Activated T-cell treated with anti-CD3 and anti-CD28 coated beads for 4 hours (primary cell): ENCODE measurements at places on chromosomes 2 and 18.

GRCh38 chr18:29840089-29840488 is 1202.5 kb downstream of the DSC3 start:
- DNase-seq = no peak

DNA sequence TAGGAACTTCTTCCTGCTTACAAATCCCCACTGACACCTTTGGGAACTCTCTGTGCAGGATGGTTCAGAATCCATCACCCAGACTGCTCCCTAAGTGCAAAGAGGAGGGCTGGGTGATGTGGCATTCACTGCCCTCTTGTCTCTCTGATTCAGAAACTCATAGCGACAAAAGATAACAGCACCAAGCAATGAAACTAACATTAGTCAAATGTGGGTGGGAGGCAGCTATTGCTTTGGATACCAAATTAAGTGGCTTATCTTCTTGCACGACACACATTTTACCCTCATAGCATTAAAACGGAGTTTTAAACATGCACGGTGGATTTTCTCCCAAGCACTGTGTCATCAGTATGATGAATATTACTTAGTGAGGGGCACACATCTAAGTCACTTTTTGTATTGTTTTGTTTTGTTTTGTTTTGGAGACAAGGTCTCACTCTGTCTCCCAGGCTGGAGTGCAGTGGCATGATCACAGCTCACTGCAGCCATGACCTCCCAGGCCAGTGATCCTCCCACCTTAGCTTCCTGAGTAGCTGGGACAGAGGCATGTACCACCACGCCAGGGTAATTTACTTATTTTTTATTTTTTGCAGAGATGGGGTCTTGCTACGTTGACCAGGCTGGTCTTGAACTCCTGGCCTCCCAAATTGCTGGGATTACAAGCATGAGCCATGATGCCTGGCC is 40.9 kb upstream of the NEB start:
- DNase-seq = no peak

- DNase-seq = no peak
These were observed 76.9 kb downstream of the MYO1B start for GRCh38 chr2:191321861-191322662.

DNA sequence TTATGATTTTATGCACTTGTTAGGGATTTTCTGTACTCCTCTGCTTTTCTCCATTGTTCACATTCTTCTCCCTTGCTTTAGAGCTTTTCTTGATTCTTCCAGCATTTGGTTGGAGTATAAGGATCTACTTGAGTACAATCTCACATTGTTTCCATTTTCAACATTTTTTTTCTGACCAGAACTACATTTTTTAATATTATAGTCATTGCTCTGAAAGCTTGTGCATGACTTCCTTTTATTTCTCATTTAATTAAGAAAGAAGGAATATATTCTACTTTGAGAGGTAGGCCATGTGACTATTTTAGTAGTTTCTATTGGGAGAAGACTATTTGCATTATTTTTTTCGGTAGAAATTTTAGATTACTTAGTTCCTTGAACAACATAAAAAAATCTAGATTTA is 200.4 kb downstream of the TMEM247 start:
- DNase-seq = no peak

DNA sequence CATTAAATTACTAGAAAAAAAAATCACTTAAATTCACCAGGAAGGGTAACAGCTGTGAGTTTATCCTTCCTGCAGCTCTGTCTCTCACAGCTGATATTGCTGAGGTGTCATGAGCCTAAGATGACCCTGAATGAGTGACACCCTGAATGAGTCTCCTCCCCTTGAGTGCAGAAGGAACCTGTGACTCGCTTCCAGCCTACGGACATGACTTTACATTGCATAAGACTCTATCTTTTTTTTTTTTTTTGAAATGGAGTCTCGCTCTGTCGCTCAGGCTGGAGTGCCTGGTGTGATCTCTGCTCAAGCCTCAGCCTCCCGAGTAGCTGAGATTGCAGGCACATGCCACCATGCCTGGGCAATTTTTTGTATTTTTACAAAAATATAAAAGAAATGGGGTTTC is 14.1 kb downstream of the MRO start:
- DNase-seq = no peak

- DNase-seq = no peak
These were observed 21.8 kb upstream of the HTR2B start for GRCh38 chr2:231146665-231147064.

DNA sequence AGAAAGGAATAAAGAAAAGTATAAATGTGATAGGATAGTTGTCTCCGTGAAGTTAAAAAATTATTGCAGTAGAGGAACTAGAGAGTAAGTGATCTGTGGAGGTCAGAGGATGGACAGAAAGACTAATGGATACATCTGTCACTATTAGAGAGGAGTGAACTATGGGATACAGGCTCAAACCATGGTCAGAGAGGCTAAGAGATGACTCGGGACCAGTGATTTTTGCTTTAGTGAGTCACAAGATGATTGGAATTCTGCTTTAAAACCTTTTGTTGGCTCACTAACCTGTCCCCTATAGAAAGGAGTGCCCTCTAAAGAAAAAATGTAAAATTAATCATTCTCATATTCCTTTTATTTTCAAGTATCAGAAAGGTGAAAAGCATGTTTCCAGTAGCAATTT is 30.3 kb downstream of the ALMS1 start:
- no peak for DNase-seq

GRCh38 chr2:217357886-217358620 is 498.2 kb upstream of the TNP1 start:
- no peak for DNase-seq

DNA sequence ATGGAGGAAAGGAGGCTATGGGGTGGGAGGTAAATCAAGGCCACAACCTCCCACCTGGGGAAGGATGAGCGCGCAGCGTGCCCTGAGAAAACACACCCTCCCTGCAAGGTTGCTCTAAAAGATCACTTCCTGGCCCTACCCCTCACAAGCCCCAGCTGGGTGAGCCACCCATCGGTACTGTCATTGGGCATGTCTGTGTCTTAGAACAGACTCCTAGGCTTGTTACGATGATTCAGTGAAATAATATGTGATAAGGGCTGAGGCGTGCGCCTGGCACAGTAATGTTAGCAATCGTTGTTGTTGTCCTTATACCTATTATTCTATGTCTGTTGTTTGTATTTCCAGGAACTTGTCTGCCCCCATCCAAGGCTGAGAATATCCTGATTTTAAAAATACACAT is 175.1 kb downstream of the ZFP36L2 start:
- DNase-seq = peak; percentile 4

DNA sequence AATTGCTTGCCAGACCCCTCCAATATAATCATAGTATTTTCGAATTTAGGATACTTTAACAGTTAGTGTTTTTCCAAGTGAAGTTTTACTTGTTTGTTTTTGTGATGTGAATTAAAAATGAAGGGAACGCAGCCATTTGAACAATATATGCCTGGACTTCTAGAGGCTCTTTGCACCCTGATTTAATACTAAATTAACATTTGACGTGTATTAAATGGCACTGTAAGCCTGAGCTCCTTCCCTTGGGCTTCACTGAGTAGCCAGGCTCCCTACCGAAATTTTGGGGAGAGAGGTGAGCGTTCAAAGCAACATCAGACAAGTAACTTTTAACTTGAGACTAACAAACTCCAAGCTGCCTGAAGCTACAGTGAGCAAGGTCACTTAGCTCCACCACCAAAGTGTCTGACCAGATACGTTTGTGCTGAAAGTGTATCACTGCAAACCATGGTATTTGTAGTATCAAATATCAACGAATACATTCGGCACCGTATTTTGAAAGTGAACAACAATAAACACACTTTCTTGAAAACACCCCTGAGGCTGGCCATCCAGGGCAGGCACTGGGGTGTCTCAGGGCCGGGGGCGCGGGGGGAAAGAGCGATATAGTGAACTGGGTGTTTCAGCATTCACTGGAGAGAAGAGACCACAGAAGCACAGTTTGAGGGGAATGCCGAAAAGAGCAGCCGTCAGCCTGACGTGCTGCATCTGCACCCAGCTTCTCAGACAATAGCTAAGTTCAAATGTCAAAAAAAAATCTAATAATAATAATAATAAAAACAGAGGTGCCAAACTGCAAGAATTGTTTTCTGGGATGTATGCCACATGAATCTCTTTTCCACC is 7.7 kb upstream of the POU3F3 start:
- DNase-seq = no peak

GRCh38 chr2:215727507-215728503 is 285.5 kb downstream of the MREG start:
- DNase-seq = no peak

GRCh38 chr2:203586696-203587095 is 51.6 kb upstream of the RAPH1 start:
- DNase-seq = no peak

- DNase-seq = no peak
These were observed 226.2 kb downstream of the SP3 start for GRCh38 chr2:173739006-173739405.
